HT1080 (cell line): ENCODE measurements at places on chromosomes 4 and X. TPM values are rescaled to one million over a fixed set of nuclear protein-coding genes. Genes with fewer than 3 reads are reported as not detected.

The P2RY4 gene
- not detected in 2 replicates for total RNA-seq

The LRAT gene
- total RNA-seq: 0.32 TPM in 1 of 2 replicates, not detected in the other

The KANTR gene
- 3.2 and 3.7 TPM in 2 replicates for total RNA-seq

The GPR173 gene
- 3.3 and 3.4 TPM in 2 replicates for total RNA-seq

The XIAP gene
- total RNA-seq: 28.4 and 28.8 TPM in 2 replicates

The IL2 gene
- not detected in 2 replicates for total RNA-seq

The RNF212 gene
- not detected in 2 replicates for total RNA-seq

The XKRX gene
- 0.13 TPM in 2 replicates for total RNA-seq

The CLNK gene
- not detected in 2 replicates for total RNA-seq

The FGFBP1 gene
- 0.05 and 0.47 TPM in 2 replicates for total RNA-seq

The ARHGAP6 gene
- 0.43 and 0.70 TPM in 2 replicates for total RNA-seq

The ALB gene
- 1.1 TPM in 1 of 2 replicates, not detected in the other for total RNA-seq

The ADH1A gene
- total RNA-seq: not detected in 2 replicates

DNA sequence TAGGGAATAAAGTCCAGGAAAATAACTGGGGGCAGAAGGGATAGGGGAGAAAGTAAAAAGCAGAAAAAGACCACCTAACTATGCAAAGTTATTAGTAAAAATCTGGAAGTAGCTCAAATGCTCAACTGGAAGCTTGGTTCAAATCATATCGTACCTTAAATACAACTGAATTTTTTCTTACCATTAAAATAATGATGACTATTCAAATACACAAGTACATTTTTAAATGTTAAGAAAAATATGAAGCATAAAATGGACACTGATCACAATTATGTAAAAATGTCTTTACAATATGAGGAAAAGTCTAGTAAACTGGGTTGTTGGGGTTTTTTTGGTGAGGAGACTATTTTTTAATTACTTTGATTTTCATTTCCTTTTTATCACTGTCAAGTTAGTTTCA, 3.1 kb downstream of the BRWD3 start:
- no peak for DNase-seq

GRCh38 chr4:94639298-94639697, 118.5 kb upstream of the BMPR1B start:
- no peak for DNase-seq

DNA sequence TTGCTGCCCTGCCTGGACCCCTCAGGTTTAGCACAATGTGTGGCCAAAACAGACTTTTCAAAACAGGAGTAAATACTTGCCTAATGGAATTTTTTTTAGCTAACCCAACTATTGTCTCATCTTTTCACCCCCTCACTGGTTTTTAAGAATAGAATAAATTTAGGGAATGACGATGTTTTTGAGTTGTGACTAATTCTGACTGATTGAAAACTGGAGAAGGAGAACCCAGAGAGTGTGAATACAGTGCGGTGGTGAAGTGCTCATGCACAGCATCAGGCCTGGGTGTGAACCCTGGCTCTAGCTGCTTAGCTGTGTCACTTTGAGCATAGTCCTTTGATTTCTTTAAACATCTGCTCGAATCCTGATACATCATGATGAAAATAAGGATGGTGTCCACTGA, 10.5 kb downstream of the ANTXR2 start:
- no peak for DNase-seq

- no peak for DNase-seq
These were observed 2.5 kb downstream of the FGFR3 start for GRCh38 chr4:1795299-1796195.

DNA sequence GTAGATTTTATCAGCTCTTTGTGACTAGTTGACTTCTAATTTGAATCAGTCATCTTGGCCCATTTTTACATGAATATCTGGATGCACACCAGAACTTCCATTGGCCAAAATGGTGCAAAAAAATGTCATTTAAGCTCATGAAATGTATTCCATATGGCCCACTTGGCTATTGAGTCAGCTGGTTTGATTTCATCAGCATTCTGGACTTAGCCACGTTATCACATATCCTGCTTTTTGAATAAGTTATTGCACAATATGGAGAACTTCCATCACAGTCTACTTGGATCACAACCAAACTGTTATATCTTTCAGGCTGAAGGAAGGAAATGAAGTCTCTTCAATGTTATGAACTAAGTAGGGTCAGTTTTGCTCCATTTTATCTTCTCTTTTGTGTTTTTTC, 640.6 kb downstream of the PCDH7 start:
- DNase-seq: peak; percentile 13

- no peak for DNase-seq
These were observed 103.6 kb downstream of the RAPGEF2 start for GRCh38 chr4:159206427-159206871.

GRCh38 chr4:58738375-58738774, 1628.2 kb upstream of the IGFBP7 start:
- DNase-seq: no peak

DNA sequence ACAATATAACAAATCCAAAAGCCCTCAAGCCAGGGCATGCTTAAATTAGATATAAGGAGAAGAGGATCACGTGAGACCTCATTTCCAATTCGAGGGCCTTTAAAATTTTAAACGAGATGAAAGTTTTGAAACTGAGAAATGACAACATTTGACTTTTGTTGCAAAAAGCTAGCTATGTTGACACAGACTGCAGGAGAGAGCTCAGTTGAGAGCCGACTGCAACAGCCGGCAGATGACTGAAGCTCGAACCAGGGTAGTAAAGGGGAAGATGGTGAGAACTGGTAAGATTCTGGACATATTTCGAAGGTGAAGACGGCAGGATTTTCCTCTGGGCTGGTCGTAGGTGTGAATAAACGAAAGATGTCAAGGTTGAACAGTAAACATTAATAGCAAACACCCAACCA, 773 bp downstream of the PRMT9 start:
- no peak for DNase-seq

GRCh38 chrX:22652596-22652995, 347.2 kb upstream of the DDX53 start:
- DNase-seq: no peak

DNA sequence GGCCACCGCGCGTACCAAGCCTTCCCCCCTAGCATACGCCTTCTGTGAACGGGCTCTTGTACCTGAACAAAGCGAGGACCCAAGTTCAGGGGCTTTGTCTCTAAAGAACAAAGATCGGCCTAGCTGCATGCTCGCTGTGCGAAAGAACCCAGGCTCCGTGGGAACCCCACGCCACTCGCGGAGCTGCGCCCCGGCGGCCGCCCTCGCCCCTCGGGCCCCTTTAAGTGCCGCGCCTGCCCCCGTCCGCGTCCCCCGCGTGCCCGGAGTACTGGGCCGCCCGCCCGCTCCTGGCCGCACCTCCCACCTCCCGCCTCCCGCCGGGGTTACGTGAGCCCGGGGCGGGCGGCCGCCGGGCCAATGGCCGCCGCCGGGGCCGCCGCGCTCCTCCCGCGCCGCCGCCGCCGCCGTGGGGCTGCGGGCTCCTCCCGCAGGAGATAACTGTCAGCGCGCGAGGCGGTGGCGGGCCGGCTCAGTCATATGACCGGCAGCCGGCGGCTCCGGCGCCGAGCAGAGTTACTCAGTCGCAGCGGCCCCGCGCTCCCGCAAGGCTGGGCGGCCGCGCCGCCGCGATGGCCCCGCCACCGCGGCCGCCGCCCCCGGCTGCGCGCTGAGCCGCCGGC, at the start of gene FNIP2:
FNIP2 (plus strand) TSS at position 472 of the 620 bp plus-strand sequence. CDS start 187 bp downstream, outside the sequence.
- DNase-seq: peak; percentile 51

- DNase-seq: no peak
These were observed 5.4 kb upstream of the MSX1 start for GRCh38 chr4:4853921-4854648.

DNA sequence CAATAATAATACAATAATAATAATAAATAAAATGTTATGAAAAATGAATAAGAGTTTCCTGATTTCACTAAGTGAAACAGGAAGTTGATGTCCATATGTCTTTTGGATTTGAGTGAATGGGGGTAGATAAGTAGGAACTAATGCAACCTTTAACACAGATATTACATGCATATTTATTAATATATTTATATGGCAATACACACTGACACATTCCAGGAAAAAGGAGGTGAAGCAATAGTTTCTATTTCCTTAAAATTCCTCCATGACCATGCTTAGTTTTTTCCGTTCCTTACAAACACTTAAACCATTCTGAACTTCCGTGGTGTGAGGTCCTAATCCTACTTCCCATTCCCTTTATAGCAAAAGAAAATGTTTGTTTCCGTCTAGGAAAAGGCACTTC, 48.3 kb downstream of the ATXN3L start:
- DNase-seq: no peak

GRCh38 chr4:97334348-97334747, 808.9 kb downstream of the STPG2 start:
- DNase-seq: no peak

GRCh38 chr4:151313306-151314009, 11.9 kb downstream of the SH3D19 start:
- DNase-seq: no peak

DNA sequence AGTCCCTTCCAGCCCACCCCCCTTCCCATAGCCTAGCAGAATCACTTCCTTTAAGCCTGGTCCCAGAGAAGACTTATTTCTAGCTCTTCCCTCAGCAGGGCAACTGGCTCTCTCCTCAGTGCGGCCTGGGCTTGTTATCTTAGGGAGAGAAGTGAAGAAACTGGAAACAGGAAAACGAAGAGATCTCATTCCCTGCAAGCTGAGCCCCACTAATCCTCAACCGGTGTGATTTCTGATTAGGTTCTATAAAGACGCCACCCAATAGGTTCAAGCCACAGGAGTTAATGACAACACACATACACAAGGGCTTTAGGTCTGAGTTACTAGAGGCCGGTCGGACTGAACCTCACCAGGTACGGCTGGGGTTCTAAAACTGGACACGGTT, 3.2 kb downstream of the GSX2 start:
- DNase-seq: no peak

GRCh38 chrX:52983321-52984000, 25.1 kb upstream of the FAM156A start:
- DNase-seq: no peak

- DNase-seq: no peak
These were observed 236.0 kb downstream of the ANK2 start for GRCh38 chr4:113285501-113285900.

DNA sequence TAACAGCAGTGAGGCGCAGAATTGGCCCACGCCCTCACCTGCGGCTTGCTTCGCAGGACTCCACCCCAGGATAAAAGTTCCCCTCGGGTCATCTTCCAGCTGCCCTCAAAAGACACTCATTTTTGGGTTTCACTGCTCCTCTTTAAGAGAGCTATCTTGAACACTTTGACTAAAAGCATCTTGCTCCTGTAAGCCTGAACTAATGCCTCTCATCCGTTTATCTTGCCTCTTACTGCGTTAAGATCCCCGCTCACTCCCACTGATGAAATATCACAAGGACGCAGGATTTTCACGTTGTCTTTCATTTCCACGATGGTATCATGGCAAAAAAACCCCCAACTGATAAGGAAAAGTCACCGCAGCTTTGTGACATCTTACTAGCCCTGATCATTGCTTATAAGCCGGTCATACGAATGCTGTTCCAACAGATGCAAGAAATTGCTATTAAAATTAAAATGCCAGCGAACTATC, 591 bp upstream of the ACSL4 start:
- DNase-seq: no peak

DNA sequence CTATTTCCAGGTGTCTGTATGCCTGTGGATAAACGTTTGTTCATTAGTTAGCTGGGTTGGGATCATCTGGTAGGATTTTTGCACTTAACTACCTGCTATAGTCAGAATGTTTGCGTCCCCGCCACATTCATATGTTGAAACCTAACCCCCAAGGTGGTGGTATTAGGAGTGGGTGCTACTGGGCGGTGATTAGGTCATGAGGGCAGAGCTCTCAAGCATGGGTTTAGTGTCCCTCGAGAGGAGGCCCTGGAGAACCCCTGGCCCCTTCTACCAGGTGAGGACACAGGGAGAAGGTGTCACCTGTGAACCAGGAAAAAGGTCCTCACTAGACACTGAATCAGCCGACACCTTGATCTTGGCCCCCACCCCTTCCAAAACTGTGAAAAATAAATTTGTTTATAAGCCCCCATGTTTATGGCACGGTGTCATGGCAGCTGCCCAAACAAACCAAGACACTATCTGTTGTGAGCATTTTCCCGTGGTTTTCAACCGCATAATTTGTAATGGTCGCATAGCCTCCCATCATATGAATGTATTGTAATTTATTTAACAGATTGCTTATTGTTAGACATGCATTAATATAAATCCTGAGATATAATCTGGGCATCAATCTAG, 92.7 kb upstream of the TRIM2 start:
- no peak for DNase-seq

GRCh38 chr4:128517739-128518510, 230.3 kb upstream of the PGRMC2 start:
- DNase-seq: peak; percentile 98

DNA sequence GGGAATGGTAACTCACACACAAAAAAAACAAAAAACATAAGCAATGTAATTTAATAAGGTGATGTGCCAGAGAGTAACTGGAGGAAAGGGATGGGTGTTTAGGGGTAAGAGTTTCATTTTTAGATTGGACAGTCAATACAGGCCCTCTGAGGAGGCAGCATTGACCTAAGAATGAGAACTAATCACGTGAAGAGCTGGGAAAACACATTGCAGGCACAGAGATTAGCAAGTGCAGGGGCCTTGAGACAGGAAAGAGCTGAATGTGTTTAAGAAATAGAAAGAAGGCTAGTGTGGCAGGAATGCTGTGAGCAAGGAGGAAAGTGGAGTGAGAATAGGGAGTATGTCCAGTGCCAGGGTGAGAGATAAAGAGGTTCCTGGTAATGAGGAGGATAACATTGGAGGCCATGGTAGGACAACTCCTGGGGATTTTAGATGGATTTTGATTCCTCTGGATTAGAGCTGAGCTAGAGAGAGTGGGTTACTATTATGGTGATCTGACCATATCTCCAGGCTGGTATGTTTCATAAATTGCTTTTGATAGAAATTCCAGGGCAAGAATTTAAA, 17.6 kb downstream of the PDLIM5 start:
- no peak for DNase-seq

DNA sequence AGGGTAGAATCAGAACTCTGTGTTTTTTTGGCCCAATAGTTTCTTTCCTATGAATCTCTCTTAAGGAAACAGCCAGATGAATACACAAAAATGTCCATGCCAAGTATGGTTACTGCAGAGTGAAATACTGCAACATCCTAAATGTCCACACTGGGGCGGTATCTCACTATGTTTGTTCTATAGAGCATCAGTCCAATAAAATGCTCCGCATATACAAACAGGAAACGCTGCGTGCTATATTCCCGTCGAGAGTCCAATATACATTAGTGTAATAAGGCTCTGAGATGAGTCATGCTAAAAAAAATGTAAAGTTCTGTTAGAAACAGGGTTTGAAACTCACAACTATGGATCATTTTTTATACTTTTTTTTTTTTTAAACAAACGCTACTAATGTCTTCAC, 72.9 kb upstream of the ENOX2 start:
- DNase-seq: peak; percentile 52

DNA sequence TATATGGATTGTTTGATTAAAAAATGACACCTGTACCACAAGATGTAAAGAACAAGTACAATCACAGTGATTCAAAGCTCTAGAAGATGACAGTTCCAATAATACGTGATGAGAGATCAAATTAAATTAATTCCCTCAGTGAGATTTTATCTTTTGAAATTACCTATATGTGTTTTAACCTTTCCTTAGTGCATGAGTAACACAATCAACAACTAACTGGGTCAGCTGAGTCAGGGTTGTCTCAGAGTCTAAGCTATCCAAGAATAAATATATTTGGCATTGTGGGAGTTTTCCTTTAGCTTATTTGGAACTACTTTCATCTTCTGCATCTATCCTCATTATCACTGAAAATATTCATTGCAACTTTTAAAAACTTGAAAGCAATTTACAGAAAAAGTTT, 162.8 kb downstream of the WDFY3 start:
- DNase-seq: peak; percentile 15
